ENCODE measurements at places on chromosomes 6 and 20. TPM values are rescaled to one million over a fixed set of nuclear protein-coding genes. Genes with fewer than 3 reads are reported as not detected.

Gene NFS1
- 37.1 TPM for total RNA-seq

Gene C20orf202
- not detected for total RNA-seq

Gene BICRAL
- total RNA-seq = 4.4 TPM

Gene DOK5
- not detected for total RNA-seq

Gene OLIG3
- total RNA-seq = not detected

Gene SLCO4A1
- 0.38 TPM for total RNA-seq

Gene PI16
- not detected for total RNA-seq

Gene ELOVL2
- total RNA-seq = not detected

Gene TP53TG5
- total RNA-seq = not detected

Gene PKIG
- 23.0 TPM for total RNA-seq

Gene LGSN
- not detected for total RNA-seq

Gene IFNGR1
- 61.8 TPM for total RNA-seq

Gene C4A
- total RNA-seq = 1.7 TPM

Gene LPA
- total RNA-seq = not detected

Gene SLC22A1
- not detected for total RNA-seq
